NCI-H187 treated with DMSO at 0.1 percent for 48 hours (cell line): ENCODE measurements at places on chromosomes 11 and 22.

DNA sequence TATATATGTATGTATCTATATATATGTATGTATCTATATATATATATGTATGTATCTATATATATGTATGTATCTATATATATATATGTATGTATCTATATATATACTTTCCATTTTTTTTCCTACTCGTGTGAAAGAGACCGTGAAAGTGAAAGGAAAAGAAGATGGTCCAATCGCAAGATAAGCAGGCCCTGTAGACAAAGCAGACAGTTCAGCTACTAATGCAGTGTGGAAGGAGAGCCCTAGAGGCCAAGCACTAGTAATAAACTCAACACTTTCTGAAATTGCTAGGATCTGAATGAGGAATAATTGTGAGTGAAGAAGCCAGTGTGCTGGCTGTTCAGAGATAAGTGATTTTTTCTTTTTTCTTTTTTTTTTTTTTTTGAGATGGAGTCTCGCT, 47.2 kb downstream of the MCHR1 start:
- no peak for DNase-seq

- DNase-seq = no peak
These were observed 84.0 kb downstream of the THAP12 start for GRCh38 chr11:76296731-76297542.

- DNase-seq = no peak
These were observed 8.8 kb upstream of the RPL3 start for GRCh38 chr22:39327995-39328754.

- DNase-seq = no peak
These were observed 85.5 kb downstream of the NOX4 start for GRCh38 chr11:89405629-89406028.

GRCh38 chr22:38866399-38867123, 5.5 kb downstream of the CBX6 start:
- DNase-seq = no peak

GRCh38 chr11:26777372-26777808, 55.5 kb upstream of the SLC5A12 start:
- DNase-seq = no peak

DNA sequence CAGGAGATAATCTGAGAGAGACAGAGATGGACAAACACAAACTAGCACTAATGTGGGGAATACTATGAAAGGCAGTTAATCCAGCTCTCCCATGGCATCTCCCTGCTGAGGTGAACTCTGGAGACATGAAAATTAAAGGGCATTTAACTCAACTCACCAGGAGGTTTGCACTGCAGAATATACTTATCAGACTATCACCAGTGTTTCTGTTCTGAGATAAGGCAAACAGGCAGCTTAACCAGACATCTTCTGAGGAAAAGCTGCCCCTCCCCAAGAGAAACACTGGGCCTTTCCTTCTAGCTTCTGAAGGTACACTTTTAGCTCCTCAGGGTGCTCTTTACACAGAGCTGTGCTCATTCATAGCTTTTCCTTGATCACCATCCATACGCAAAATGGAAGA, 85.5 kb downstream of the AMBRA1 start:
- no peak for DNase-seq

DNA sequence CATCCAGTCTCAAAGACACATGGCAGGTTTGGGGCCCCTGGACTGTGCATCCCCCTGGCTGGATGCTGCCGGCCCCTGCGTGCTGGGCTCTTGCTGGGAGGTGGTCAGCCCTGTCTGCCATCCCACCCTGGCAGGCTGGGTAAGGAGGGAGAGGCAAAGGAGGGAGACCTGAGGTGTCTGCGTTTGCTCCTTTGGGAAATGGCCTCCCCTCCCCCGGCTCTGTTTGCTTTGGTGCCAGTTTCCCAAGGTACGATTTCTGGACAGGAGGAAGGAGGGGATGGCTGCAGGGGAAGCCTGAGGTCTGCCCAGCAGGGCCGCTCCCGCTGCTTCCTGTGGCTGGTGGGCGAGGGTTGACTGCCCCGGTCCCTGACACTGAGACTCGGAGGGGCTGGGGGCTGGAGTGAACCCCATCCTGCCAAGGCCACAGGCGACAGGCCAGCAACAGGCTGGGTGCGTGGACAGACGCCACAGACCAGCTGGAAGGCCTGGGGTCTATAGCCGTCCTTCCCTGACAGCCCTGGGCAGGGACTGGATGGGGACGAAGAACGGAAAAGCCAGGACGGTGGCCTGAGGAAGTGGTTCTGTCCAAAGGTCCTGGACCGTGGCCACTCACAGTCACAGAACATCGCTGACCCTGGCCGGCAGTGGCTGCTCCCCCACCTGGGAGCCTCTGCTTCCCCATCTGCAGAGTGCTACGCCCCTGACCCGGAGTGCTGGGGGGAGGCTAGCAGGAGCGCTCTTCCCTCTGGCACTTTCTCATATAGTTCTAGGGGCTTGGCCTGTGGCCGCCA, 38.0 kb downstream of the OSBPL5 start:
- DNase-seq = no peak

GRCh38 chr22:46583571-46583970, 36.6 kb upstream of the GRAMD4 start:
- no peak for DNase-seq

GRCh38 chr11:72721689-72722049, 30.5 kb downstream of the ARAP1 start:
- no peak for DNase-seq

- DNase-seq = no peak
These were observed 1.0 kb downstream of the FJX1 start for GRCh38 chr11:35619116-35619854.

GRCh38 chr11:77051511-77051910, 15.3 kb upstream of the CAPN5 start:
- DNase-seq = no peak

DNA sequence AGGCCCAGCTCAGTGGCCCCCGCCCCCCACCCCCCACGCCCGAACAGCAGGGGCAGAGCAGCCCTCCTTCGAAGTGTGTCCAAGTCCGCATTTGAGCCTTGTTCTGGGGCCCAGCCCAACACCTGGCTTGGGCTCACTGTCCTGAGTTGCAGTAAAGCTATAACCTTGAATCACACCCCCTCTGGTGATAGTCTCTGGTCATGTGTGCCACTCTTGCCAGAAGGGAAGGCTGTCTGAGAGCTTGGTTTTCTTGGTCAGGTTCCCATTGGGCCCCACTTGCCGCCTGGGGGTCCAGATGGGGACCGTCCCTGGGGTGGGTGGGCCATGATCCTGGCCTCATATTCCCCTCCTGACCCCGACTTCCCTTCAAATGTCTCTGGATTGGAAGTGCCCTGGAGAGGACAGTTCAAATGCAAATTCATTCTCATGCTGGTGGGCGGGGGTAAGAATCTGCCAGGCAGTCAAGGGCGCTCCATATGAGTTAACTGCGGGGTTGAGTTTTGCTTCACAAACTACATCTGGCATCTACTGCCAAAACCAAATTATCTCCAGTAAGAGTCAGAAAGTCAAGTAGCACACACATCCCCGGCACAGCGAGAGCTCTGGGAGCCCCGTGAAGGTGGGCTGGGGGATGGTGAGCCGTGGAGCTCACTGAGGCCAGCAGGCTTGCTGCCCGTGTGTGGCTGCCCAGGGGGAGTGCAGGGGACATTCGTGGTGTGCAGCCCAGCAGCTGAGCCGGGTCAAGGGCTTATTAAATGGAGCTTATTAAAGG, 35.7 kb downstream of the B3GAT1 start:
- no peak for DNase-seq

GRCh38 chr22:34702279-34702678, 363.7 kb upstream of the ISX start:
- DNase-seq = no peak

DNA sequence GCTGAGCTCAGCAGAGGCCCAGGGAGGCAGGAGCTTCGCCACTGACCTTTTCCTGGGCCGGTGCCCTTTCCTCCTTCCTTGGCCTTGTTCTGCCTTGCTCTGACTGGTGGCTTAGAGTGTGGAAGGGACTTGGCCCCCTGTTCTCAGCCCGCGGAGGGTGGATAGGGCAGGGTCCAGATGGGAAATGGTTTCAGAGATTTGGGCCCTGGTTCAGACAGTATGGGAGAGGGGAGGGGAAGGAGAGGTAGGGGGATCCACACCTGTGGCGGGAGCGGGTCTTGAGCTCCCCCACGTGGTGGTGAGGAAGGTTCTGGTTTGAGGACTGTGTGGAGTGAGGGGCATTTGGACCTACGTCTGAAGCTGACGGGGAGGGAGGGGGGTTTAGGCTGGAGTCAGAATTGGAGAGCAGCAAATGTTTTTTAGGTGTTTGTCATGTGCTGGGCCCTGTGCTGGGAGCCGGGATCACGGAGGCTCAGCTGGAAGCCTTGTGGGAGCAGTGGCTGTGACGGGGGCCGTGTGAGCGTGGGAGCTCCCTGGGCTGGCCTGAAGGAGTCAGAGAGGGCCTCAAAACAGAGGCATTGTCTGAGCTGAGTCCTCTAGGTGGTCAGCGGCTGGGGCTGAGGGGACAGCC, 27.2 kb downstream of the SHANK3 start:
- DNase-seq = no peak

- DNase-seq = no peak
These were observed 27.0 kb downstream of the ADA2 start for GRCh38 chr22:17192186-17192585.

DNA sequence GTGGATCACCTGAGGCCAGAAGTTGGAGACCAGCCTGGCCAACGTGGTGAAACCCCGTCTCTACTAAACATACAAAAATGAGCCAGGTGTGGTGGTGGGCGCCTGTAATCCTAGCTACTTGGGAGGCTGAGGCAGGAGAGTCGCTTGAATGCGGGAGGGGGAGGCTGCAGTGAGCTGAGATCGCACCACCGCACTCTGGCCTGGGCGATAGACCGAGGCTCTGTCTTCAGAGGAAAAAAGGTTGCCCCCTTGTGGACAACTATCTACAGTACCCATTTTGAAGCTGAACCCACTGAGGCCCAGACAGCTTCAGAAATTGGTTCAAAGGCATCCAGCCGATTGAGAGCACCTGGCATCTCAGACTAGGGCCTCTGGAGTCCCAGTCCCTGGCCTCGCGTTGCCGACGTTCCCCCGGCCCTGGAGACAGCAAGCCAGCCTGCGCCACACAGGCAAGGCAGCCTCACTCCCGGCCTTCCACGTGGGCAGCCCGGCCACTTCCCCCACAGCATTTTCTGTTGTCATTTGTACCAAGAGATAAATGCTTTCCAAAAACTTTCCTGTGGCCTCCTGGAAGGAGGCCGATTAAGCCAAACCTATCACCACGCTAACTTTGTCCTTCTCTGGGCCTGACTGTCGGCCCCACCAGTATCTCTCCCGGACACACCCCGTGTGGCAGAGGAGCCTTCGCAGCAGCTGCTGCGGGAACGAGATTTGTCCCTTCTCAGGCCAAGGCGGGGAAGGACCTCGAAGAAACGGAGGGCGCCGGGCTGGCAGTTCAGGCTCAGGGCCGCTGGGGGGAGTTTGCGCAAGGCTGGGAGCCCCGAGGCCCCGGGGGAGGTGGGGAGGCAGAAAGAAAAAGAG, 82.8 kb downstream of the FLI1 start:
- no peak for DNase-seq

DNA sequence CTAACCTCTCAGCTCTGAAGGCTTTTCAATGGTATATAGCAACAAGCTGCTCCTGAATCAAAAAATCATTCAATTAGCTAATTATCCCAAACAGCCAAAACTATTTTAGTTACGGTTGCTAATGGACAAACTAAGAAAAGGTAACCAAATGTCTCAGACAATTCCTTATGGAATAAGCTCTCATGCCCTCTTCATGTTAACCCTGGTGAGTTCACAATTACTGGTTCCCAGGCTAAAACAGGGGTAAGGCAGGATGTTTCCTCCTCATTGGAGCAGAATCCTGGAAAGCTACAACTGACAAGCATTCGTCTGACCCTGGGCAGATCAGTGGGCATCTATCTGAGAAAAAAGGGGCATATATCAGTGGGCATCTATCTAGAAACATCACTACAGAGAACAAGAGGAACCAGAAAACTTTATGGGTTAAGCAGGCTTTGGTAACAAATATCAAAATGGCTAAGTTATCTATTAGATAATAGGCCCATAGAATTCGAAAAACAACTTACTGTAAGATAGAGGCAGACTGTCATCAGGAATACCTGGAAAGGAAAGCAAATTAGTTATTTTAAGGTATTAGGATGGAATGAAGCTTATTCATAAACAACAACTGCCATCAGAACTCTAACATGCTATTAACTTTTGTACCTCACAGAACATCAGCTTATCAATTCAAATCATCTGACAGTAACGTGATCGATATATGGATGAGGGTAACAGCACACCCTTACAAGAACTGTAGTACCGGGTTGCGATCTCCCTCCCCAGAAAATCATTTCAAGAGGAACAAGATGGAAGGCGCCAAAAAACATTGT, 14.8 kb upstream of the WDR74 start:
- DNase-seq = no peak

- no peak for DNase-seq
These were observed 6.0 kb downstream of the OSM start for GRCh38 chr22:30260682-30261081.

DNA sequence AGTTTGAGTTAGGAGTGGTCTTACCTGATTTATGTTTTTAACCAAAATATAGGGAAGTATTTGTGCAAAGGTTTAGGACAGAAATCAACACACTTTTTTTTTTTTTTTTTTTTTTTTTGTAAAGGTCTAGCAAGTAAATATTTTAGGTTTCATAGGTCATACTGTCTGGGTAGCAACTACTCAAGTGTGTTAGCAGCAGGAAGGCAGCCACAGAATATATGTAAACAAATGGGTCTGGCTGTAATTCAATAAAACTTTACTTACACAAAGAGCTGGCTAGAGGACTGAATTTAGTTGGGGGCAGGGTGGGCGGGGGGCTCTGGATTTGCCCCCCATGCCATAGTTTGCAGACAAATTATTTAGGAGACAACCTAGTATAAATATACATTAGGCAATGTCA, 510.4 kb downstream of the NELL1 start:
- DNase-seq = no peak

GRCh38 chr11:61297746-61298145, 2.6 kb upstream of the VWCE start:
- DNase-seq = no peak

DNA sequence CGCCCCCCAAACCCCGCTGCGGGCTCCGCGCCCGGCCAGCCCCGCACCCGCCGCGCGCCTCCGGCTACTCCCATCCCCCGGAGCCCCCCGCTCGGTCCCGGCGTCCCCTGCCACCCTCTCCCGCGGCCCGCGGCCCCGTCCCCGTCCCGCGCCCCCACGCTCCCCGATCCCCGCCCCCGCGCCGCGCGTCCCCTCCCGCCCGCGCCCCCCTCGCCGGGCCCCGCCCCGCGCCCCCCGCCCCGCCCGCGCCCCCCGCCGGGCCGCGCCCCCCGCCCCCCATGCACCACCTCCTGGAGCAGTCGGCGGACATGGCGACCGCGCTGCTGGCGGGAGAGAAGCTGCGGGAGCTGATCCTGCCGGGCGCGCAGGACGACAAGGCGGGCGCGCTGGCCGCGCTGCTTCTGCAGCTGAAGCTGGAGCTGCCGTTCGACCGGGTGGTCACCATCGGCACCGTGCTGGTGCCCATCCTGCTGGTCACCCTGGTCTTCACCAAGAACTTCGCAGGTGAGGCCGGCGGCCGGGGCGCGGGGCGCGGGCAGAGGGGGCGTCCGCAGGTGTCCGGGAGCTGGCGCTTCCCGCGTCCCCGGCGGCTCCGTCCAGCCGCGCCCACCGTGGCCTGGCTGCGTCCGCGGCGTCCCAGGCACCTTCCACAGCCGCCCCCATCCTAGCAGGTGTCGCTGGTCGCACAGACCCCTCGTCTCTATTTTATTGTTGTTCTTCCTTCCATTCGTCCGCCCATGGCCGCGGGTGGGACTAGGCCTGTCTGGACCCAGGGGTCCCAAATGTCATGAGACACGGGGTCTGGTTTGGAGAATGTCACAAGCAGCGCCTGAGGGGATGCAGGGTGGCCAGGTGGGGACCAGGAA, at the start of gene PANX2:
Gene PANX2, plus strand, starts transcription at position 279 of the 866 bp plus-strand sequence. Its CDS starts 0 bp downstream, at position 279.
- no peak for DNase-seq

GRCh38 chr11:20055312-20055711, 105.0 kb downstream of the DBX1 start:
- DNase-seq = no peak
